AG10803 (cell line): ENCODE measurements at places on chromosomes 6 and 20.

DNA sequence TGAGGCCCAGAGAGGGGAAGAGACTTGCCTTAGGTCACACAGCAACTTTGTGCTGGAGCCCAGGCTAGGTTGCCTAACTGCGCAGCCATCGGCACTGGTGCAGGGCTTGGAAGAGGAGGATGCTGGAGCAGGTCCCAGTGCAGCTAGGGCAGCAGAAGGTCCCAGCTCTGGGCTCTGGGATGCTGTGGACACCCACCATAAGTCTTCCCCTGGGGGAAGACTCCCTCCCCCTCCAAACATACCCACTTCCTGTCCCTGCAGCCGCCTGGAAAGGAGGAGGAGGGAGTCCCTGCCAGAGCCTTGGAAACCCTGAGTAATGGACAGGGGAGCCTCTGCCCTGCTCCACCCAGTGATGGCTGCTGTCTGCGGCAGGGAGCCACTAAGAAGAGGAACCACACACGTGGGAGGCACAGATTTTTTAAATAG, 93.6 kb downstream of the NCR2 start:
- peak; percentile 61 for DNase-seq

DNA sequence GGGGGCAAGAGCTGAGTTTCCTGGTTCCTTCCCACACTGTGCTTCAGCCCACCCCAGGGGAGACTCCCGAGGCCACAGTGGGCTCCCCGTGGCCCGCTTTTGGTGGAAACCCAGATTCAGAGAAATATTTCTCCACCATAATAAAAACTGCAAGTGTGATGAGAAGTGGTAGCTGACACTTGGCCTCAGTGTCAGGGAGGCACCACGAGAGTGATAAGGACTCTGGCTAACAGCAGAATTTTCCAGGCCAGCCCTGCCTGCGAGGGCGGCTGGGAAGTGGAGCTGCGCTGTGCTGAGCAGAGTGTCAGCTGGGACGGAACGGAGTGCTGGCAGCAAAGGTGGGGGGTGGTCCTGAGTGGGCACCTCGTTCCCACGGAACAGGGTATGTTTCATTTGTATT, 22.5 kb downstream of the SPATA2 start:
- DNase-seq: no peak

- no peak for DNase-seq
Measured at GRCh38 chr6:11248974-11249761, 16.7 kb upstream of the NEDD9 start.

DNA sequence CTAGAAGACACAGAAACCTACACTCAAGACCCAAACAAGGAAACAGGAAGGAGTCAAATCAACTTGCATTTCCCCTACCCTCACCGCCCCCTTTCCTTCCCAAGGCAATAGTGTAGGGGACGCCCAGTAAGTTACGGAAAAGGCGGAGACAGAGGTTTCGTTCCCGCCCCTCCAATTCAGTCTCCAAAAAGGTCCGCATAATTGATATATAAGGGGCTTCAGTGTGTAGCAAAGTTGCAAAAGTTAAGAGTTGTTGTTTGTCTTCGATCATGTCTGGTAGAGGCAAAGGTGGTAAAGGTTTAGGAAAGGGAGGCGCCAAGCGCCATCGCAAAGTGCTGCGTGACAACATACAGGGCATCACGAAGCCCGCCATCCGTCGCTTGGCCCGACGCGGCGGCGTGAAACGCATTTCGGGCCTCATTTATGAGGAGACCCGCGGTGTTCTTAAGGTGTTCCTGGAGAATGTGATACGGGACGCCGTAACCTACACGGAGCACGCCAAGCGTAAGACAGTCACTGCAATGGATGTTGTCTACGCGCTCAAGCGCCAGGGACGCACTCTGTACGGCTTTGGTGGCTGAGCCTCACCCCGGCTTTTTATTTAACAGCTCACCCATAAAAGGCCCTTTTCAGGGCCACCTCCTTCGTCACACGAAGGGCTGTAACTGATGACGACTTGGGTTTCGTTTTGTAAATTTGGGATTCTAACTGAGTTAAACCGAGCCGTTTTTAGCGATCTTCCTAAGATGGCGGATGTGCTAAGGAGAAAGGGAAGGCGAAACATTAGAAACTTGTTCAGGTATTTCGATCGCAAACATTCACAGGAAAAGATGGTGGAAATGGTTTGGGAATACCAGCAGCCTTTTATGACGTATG, 124.6 kb upstream of the BTN3A2 start:
- peak; percentile 87 for DNase-seq

GRCh38 chr20:43938932-43939761, 24.5 kb downstream of the TOX2 start:
- DNase-seq: peak; percentile 100

GRCh38 chr20:41734506-41734945, 116.3 kb upstream of the CHD6 start:
- DNase-seq: peak; percentile 35
